ENCODE measurements at places on chromosomes 11 and 22.

DNA sequence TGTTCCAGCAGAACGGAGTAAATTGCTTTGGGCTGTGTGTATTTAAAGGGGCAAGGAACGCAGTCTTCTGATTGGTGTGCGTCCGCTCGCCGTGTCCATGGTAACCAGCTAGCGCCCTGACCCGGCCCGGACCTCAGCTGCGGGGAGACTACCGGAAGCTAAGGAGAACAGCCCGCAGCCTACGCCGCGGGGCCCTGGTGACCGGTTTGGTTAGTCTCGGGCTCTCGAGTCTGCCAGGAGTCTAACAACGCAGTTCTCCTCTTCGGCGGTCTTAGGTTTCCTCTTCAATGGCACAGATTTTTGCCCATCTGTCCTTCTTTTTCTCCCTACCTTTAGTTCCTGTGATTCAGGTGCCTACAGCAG lies 3.5 kb upstream of the OR56A3 start:
- DNase-seq, result no peak

DNA sequence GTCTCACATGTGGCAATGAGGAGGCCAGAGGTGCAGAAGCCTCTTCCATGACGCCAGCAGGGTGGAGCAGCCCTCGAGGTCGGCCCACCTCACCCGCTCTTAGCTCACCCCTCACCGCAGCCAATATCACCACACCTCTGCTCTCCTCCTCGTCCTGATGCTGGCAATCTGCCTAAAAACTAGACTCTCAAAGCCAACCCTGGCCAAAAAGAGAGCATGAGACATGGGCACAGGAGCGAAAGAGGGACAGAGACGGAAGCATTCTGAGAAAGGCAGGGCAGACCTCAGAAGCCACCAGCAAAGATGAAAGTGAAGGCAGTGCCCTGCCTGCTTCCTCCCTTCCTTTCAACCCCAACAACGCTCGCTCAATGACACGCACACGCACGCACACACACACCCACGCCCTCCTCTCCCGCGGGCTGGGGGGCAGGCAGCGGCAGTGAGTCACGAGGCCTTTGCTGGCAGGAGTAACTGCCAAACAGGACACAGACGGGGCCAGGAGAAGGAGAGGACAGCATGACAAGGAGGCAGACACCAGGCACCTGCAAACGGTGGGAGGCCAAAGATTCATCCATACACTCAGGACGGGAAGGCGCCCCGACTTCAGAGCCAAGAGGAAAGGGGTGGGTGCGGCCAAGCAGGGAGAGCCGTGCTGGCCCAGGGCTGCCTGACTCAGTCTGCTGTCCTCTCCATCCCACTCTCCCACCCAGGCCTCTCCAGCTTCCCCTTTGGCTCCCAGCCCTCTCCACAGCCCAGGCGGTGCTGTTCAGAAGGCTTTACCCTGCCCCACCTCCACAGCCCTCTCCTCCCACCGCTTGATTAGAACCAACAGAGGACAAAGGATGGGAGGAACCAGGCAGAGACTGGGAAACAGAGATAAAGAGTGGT lies 11.4 kb downstream of the IGSF9B start:
- no peak for DNase-seq

DNA sequence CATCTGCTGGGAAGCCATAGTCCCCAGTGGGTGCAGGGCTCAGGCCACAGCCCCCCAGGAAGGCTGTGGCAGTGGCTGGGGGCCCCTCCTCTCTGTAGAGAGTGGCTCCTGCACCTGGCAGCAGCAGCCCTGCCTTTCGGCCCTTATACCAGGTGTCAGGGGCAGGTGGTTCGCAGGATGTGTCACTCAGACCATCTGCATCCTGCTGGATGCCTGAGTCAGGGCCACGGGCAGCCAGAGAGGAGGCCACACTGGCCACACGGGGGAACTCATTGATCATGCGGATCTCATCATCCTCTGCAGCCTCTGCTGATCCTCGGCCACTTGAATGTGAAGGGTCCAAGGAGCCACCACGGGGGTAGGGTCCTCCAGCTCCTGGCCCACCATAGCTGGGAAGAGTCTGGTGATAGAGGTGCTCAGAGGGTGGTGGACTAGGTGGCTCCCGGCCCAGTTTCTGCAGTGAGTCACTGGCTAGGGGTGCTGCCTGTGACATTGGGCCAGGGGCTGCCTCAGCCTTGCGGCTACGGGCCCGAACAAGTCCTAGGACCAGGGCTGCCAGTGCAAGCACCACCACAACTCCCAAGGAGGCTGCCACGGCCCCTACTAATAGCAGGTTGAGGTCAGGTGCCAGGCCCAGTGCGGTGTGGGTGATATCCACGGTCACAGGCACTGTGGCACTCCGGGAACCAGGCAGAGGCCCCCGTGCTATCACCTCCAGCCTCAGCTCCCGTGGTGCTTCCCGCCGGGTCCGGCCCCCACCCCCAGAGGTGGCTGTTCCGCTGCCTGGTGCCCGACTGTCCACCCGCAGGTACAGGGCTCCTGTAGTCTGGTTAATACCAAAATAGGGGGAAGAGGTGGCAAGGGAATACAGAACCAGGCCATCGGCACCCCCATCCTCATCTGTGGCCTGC lies 3.3 kb upstream of the TPP1 start:
- DNase-seq, result no peak

GRCh38 chr22:27323661-27324060 lies 477.9 kb downstream of the MN1 start:
- DNase-seq, result no peak

DNA sequence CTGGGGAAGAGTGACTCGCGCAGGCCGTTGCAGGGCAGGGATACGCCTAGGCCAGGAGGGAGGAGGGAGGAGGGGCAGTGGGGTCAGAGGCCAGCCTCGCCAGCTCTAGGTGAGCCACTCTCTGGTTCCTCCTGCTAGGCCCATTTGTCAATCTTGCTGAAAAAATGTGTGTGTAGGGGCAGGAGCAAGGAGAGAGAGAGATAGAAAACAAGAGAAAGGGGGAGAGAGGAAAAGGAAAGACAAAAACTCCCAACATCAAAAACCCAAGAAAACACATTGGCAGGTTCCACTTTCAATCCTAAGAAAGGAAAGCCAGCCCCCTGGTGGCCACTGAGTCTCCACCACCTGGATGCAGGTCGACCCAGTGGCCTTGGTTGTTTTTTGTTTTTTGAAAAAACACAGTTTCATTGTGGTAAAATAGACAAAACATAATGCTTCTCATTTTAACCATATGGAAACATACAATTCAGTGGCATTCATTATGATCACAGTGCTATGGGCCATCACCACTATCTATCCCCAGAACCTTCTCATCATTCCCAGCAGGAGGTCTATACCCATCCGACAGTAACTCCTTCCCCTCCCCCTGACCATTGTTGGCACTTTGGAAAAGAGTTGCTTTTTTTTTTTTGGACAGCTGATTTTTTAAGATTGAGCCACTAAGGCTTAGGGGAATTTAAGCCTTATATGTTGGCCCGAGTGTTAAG lies 10.9 kb downstream of the OMP start:
- no peak for DNase-seq

DNA sequence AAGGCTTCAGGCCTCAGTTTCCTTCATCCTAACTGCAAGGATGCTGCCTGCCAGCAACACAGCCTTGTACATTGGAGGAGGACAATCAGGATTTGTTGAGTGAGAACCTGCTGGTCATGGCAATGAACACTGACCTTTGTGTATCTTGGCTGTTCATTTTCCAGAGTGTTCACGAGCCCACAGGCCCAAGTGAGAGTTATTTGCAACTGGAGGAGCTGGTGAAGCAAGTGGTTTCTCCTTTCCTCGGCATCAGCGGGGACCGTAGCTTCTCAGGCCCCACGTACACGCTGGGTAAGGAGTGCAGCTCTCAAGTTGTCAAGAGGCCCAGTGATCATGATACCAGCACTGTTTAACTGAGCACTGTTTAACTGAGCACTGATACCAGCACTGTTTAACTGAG lies 59.0 kb downstream of the TRAF6 start:
- no peak for DNase-seq

DNA sequence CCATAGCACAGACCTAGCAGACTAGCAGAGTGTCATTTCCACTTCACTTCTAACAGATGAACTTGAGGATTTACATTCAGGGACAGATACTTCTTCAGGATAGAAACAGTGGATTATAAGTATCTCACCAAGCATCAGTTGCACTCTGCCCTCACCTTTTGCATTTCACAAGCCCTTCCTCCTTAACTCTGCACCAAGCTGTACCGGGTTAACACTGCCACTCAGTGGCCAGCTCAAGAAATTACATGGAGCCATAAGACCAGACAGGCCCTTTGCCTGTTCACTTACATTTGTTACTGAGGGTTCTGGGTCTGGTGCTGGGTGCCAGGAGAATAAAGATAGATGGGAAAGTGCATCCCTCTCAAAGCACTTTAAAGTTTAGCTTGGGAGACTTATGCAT lies 309.8 kb downstream of the SHANK2 start:
- no peak for DNase-seq

- DNase-seq, result no peak
Measured at GRCh38 chr11:64834031-64834722, 10.3 kb downstream of the CDC42BPG start.

DNA sequence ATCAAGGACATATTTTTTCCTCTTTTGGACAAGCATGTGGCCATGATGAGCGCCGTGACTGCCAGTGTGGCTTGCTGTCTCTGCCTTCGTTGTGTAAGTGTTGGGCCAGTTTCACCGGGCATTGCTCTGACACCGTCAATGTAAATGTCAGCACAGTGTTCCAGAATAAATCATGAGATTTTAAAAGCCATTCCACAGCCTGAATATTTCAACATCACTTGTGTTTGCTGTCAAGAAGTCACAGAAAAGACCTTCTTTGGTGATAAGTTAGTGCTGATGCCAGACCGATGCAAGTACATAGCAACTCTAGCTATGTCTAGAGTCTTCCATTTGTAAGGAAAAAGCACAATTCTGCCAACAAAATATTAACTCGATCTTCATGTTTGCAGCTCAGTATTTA lies 467.8 kb downstream of the TBC1D22A start:
- DNase-seq, result no peak

- DNase-seq, result no peak
Measured at GRCh38 chr11:14768526-14769188, 123.4 kb downstream of the CYP2R1 start.

DNA sequence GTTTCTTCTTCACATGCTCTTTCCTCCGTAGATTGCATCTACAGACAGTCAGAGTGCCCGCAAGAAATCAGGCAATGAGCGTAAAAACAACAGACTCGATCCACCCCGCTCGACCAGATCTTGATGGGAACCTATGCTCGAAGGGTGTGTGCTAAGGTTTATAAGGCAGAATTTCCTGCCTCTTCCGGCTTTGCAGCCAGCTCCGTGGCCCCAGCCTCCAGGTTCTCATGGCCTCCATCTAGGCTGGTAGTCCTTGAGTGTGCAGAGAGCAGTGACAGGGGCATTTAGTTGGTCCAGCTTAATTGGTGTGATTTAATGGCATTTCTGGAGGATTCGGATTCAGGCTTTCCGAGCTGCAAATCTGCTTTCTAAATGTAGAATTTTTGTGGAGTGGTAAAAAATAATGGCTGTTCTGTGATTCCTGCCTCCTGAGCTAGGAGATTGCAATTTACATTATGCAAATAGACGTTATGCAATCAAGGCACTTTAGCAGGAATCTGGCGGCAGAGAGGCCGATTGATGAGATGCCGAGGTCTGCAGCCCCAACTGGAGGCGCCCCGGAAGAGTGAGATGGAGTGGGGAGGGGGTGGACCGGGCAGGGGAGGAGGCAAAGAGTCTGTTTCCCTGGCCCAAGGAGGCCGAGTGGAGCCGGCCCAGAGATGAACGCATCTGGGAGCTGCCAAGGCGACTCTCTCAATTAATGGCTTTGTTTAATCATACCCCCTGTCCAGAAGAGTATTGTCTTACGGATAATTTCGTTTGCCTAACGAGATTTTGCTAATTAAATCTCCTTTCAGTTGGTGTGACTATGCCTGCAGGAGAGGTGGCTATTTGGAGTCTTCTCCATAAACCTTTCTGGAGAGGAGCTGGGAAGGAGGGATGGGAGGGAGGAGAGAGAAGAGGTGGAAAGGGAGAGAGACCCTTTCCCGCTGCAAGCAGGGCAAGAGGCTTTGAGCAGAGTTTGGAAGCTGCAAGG lies 75.3 kb downstream of the PKNOX2 start:
- DNase-seq, result no peak

GRCh38 chr22:40819599-40820140 lies 524 bp upstream of the SLC25A17 start:
- peak; percentile 10 for DNase-seq

GRCh38 chr11:64881476-64881875 lies 3.1 kb upstream of the EHD1 start:
- no peak for DNase-seq

GRCh38 chr11:16603890-16604793 lies 134.3 kb upstream of the C11orf58 start:
- peak; percentile 37 for DNase-seq

GRCh38 chr11:35090125-35090524 lies 48.8 kb upstream of the CD44 start:
- DNase-seq, result no peak

- no peak for DNase-seq
Measured at GRCh38 chr11:103649401-103649895, 387.0 kb upstream of the DDI1 start.

DNA sequence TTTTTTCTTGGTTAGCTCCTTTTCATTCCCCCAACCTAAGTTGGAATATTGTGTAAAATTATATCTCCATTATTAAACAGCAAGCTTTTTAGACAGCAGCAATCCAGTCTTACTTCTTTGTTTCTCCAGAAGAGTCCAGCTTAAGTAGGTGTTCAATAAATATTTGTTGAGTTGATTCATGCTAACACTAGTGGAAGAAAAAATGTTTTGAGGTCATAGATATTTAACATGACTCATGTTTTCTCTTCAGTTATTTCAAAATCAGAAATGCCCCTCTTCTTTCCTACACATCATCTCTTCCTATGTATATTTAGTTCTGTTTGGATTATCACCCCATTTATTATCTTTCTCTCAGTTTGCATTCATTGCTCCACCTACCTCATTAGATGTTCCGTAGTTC lies 20.3 kb downstream of the CCDC83 start:
- DNase-seq, result no peak

GRCh38 chr22:40396882-40397281 lies 26.5 kb downstream of the SGSM3 start:
- no peak for DNase-seq

DNA sequence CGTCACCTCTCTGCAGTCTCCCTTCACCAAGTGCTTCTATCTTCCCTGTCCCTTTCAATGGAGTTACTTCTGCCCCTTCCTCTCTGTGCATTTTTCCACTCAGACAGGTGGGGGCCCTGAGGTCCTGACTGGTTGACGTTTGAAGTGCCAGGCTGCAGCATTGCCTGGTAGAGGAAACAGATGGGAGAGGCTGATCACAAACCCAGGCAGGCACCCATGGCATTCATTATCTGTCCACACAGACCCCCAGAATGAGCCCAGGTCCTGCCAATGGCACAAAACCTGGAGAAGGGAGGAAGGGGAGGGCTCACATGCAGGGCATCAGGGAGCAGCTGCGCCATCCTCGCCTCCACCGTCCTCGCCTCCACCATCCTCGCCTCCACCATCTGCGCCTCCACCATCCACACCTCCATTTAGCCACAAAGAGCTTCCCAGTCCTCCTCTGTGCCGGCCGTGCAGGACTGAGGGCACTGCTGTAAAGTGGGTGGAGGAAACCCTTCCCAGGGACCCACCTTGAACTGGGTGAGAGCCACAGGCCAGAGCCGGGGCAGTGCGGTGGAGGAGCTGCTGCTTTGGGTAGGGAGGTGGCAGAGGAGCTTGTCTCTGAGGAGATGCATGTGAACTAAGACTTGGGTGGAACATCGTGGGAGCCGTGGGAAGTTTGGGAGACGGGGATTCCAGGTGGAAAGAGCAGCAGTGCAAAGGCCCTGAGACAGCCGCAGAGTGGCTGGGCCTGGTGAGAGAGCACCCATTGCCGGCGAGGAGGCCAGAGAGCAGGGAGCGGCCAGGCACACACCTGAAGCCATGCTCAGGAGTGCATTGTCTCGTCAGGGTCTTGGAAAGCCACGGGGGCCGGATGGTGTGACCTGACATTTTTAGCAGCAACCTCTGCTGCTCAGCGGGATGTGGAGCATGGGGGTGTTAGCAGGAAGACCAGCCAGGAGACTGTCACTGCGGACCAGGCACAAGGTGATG lies 145.1 kb downstream of the TBC1D22A start:
- DNase-seq, result no peak
